Stimulated activated CD4-positive, alpha-beta T cell treated with anti-CD3 and anti-CD28 coated beads, Interleukin-12 subunit alpha, Interleukin-12 subunit beta, amount 100 ng/mL, for 4 hours (primary cell): ENCODE measurements at places on chromosomes 11 and 22.

DNA sequence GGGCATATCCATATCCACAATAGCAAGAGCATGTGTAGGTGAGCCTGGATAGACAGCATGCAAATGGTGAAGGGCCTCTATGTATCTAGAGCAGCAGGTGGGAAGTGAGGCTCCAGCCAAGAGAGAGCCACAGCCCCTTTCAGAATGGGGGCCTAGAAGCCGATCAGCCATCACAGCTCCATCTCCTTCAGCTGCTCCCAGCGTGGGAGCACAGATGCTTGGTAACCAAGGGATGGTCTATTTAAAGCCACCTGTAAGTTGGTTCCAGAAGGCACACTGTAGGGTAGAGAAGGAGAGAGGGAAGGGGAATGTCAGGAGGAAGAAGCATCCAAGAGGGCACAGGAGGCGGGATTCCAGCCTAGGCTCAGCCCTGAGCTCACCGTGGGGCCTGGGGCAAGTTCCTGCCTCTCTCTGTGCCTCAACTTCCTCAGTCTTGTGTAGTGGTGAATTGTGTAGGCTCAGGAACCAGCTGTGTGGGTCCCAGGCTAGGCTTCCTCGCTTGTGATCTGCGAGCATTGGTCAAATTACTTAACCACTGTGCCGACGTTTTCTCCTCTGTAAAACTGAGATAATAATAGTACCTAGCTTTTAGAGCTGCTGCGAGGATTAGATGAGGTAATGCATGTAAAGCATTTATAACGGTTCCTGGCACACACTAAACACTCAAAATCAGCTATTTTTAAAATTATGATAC, 122.9 kb upstream of the NAV2 start:
- DNase-seq: no peak

DNA sequence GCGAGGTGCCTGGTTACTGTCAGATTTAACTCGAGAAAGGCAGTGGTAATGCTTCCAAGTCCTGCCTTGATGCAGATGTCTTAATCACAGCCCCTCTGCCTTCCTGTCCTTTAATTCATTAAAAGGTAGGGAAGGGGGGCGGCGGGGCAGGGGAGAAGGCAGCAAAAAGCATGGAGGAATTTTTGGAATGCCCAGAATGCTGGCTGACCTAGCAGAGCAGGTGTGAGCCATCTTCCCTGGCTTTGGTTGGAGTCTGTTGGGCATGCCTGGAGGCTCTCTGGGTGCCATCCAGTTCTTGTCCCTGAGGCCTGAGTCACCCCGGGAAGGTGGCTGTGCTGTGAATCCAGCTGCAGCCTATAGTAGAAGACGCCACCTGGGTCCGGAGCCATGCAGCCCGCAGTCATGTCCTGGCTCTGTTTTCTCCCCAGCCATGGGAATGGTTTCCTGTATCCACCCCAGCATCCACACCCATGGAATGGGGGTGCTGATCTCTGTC, 15.6 kb downstream of the KIAA1671 start:
- no peak for DNase-seq

DNA sequence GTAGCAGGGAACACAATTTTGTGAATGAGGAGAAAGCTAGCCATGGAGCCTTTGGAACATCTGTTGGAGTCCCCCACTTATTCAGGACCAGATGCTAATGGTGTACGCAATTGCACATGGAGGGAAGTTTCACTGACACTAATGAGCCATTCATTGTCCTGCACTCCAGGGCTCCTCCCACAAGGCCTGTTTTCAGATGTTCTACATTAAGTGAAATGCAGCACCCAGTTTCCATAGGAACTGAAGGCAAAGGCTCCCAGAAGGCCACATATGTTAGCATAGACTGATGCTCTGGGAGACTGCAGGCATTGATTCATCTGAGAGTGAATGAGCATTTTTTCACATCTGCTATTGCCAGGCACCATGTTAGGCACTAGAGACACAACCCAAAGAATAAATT, 399.5 kb downstream of the ETS1 start:
- no peak for DNase-seq

- DNase-seq: no peak
Measured at GRCh38 chr11:130473795-130474377, 25.4 kb downstream of the ADAMTS15 start.

DNA sequence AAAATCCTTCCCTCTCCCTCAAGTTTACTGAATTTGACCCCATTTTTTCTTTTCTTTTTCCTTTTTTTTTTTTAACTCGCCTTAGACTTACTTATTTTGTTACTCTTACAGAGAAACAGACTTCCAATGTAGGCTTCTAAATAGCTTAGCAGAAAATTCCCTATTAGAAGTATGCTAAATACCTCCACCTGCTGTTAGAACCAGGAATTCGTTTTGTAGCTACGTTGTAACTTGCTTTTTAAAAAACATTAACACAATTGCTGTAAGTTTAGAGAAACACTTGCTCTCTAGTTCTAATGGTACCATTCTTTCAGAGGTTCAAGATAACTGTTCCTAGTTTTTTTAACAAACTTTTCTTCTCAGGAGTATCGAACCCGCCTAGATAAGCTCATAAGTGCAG, 324.2 kb downstream of the DCDC1 start:
- no peak for DNase-seq

DNA sequence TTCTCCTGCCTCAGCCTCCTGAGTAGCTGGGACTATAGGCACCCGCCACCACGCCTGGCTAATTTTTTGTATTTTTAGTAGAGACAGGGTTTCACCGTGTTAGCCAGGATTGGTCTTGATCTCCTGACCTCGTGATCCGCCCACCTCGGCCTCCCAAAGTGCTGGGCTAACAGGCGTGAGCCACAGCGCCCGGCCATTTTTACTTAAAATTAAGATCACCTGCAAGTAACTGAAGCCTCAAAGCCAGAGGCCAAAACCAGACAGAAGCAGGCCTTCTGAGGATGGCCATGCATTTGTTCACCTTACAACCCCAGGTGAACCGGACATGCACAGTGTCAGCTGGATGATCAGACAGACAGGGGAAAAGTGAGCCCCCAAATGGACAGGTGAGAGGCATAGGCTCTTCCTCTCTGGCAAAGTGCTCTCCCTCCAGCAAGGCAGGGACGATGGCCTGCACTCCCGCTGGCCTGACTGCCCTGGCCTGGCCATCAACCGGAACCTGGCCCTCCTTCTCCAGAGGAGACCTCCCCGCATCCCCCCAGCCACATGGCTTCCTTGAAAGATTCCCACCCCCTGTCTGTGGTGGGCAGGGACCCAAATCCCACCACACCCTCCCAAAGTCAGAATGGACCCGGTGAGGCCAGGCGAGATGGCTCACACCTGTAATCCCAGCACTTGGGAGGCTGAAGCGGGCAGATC, 25.9 kb downstream of the APOBEC3H start:
- no peak for DNase-seq

- no peak for DNase-seq
Measured at GRCh38 chr11:35237860-35238715, 99.1 kb downstream of the CD44 start.

DNA sequence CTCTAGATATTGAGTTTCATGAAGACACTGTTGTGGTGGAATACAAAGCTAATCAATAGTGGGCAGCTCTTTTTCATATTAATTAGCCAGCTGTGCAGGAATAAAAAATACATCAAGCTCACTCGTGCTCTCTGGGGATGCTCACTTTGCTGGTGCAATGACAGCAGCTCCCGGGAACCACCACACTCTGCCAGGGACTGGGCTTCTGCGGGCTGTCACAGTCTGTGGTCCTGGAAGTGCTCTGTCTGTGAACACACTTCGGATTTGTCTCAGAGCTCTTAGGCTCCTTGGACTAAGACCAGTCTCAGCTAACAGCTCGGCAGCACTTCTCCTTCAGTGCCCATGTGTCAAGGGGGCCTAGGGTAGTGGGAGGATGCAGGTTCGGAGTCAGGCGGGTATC, 393.5 kb downstream of the TENM4 start:
- no peak for DNase-seq

GRCh38 chr22:46843821-46844255, 81.4 kb downstream of the TBC1D22A start:
- no peak for DNase-seq

DNA sequence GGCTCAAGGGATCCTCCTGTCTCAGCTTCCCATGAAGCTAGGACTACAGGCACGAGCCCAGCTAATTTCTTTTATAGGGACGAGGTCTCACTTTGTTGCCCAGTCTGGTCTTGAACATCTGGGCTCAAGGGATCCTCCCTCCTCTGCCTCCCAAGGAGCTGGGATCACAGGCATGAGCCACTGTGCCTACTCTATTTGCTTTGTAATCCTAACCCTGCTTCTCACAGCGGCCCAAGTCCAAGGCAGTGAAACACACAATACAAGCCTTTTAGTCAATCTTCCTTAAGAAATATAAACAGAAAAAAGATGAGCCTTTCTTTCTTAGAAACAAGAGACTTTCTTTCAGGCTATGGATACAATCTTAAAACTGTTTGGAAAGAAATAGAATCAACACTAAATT, 115.2 kb upstream of the SORL1-AS1 start:
- DNase-seq: no peak

- no peak for DNase-seq
Measured at GRCh38 chr22:22181341-22181850, 63.2 kb upstream of the VPREB1 start.

GRCh38 chr11:28296426-28296825, 188.2 kb downstream of the METTL15 start:
- no peak for DNase-seq

GRCh38 chr11:70048279-70049024, 29.7 kb upstream of the ANO1 start:
- no peak for DNase-seq

DNA sequence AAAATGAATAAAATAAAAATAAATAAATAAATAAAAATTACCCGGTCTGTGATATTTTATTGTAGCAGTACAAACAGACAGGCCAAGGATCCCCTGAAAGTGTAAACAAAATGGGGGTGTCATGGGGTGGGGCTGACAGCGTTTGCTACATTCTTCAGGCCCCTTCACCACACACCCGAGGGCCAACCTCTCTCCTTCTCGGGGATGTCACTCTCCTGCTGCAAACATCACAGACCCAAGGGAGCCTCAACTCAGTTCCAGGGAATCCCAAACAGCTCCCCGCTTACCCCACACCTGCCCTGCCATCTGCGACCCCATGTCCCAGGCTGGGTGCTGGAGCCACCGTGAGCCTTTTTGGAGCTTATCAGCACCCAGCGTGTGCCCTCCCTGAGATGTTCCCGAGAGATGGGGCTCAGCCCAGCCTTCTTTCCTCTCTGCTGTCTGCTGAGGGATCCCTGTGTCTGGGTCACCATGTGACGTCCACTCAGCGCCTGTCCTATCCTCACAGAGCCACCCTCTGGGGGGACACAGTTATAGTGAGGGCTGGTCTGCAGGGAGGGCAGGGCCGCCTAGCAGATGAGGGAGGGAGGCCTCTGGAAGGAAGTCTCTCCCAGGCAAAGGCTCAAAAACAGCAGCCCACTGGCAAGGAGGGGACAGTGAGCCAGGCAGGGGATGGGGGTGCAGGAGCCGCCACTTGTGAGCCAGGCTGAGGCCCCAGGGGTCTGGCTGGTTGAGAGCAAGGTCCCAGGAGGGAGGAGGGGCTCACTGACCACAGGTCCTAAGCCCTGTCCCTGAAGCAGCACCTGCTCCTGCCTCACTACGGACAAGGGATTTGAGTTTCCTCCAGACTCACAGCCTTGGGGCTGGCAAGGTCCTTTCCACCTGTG, 1041.6 kb downstream of the BRD1 start:
- no peak for DNase-seq

DNA sequence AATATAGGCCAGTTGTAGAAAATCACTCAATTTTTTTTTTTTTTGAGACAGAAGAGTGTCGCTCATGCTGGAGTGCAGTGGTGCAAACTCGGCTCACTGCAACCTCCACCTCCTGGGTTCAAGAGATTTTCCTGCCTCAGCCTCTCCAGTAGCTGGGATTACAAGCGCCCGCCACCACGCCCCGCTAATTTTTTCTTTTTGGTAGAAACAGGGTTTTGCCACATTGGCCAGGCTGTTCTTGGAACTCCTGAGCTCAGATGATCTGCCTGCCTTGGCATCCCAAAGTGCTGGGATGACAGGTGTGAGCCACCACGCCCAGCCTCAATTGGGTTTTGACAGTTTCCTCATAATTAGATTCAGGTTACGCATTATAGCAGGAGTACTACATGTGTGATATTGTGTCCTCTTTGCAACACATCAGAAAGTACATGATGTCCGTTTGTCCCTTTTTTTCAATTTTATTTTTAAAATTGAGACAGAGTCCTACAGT, 2.6 kb upstream of the ATP6V1E1 start:
- DNase-seq: no peak

DNA sequence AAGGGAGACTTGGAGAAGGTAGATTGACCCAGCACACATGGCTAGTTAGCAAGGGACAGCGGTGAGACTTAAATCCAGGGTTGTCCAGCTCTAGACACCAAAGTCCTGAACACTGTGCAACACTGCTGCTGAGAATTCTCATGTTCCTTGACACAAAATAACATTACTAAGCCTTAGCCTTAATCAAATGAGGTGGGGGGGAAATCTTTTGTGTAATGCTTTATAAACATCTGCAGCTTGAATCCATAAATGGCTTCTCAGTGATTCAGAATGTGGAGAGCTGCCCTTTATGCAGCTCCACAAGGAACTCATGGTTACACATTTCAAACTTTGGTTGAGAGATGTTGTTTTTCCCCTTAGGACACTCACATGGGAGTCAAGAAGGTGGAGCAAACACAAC, 80.0 kb downstream of the CD44 start:
- DNase-seq: no peak

DNA sequence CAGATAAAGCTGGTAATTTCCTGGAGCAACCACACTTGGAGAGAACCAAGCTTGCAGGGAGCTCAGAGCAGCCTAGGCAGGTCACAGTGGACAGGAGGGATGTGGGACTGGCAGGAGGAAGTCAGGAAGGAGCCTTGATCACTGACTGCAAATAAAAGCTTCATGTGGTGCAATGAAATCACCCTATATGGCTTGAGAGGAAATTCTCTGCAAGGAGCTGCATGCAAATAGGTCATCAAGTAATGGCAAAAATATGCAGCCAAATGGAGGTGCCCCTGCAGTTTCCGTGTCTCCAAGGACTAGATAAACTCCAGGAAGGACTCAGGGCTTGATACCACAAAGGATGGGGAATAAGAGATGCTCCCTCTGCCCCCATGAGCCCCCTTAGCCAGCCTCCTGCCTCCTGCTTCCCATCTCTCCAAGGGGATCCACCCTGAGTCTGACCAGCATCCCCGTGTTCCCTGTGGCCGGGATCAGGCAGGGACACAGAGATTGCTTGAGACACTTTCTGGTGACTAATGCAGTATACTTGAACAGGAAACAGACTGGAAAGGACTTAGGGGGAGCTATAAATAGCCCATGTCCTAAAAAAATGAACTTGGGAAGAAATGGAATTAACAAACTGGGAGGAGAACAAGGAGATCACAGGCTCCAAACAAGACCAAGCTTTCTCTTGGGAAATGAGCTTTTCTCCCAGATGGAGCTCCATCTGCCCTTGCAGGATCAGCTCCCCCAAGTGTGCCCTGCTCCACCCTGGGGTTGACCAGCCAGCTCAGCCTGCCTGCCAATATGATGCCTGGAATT, 23.9 kb upstream of the MICAL2 start:
- DNase-seq: no peak
